ENCODE measurements at places on chromosomes 6 and 20.

GRCh38 chr6:116385459-116385802 lies 14.7 kb downstream of the DSE start:
- DNase-seq, result no peak

DNA sequence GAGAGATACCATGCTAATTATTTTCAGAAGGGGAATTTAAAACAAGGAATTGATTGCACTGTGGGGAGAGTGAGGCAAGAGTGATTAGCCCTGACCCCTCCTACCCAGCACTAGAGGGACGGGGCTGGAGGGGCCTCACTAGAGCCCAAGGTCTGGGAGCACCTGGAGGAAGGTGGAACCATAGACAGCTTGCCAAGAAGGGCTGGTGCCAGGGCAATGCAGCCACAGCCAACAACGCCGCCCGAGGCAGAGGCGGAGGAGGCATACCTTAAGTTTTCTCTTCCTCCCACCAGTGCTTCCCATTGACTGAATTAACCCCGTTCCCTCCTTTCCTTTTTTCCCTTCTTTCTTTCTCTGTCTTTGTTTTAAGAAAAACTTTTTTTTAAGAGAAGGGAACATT lies 40.0 kb downstream of the IYD start:
- DNase-seq, result no peak

GRCh38 chr6:169650959-169651292 lies 50.9 kb downstream of the WDR27 start:
- DNase-seq, result no peak

GRCh38 chr6:26432627-26433201 lies 7.6 kb upstream of the BTN3A3 start:
- no peak for DNase-seq

GRCh38 chr6:144263786-144264185 lies 21.3 kb upstream of the UTRN start:
- DNase-seq, result no peak

DNA sequence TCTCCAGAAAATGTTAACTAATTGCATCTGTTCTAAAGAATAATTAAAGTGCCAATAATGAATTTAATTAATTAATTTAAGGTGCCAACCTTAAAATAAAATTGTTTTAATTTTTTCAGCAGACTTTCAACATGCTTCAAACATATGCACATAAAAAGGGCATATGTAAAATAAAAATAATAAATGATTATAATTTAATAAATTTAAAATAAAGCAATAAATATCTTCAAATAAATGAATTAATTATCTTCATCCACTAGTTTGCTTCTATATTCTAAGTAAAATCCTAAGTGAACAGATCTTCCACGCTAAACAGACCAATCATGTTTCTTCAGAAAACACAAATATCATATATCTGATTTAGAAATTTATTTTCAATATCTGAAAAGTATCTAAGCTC lies 119.2 kb downstream of the HIVEP2 start:
- no peak for DNase-seq

DNA sequence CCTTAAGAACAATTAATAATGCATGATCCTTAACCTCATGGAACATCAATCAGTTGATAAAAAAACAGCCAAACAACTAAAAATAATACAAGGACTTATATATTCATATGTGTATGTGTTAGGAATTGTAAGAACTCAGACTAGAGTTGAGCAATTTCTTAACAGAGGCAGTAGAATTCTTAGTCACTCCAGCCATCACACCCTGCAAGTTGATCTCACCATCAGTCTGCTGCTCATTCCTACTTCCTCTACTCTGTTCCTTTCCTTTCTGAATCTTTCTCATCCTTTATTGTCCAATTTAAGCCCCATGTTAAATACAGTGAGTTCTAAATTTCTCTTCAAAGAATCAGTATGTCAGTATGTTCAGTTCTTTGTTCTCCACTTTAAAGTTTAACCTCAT lies 2.6 kb downstream of the ZNF165 start:
- no peak for DNase-seq

- DNase-seq, result peak; percentile 84
Observed at GRCh38 chr6:43770372-43771209, 580 bp downstream of the VEGFA start.

DNA sequence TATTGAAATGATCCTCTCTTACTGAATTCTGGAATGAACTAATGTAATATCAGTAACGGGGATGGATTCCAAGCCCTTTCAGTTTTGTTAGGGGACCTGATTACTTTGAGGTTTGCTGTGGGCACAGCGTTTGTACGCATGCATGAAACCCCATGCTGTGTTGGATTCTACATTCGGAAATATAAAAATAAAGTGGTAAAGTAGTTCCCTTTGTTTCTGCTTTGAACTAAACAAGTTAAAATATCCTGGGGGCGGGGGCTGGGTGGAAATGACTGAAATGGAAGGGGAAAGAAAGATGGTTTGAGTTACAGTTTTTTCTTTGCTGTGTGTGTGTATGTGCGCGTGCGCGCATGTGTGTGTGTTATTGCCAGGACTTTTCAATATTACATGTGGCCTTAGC lies 196.5 kb upstream of the OPRM1 start:
- no peak for DNase-seq

GRCh38 chr20:699811-700338 lies 24.3 kb upstream of the SCRT2 start:
- peak; percentile 38 for DNase-seq

DNA sequence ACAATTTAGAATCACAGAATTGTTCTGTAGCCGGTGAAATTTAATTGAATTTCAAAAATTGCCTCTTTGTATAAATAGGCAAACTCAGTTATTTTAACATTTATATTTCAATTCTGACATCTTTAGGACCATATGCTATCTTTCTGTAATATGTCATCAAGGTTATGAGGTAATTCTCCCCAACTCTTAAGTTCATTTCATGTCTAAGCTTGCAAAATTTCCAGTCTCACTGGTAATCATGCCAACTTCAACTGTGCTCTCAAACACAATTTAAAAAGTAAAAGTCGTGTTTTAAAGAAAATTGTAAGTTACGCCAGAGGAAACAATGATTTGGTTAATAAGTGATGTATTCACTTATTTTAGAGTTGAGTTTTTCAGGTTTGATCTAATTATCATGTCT lies 1.4 kb downstream of the NCOA7 start:
- no peak for DNase-seq

- no peak for DNase-seq
Observed at GRCh38 chr20:47501116-47501481, 588 bp upstream of the NCOA3 start.

- DNase-seq, result no peak
Observed at GRCh38 chr6:63649847-63650265, 14.3 kb downstream of the PHF3 start.

GRCh38 chr6:104527311-104527710 lies 332.4 kb downstream of the HACE1 start:
- no peak for DNase-seq

DNA sequence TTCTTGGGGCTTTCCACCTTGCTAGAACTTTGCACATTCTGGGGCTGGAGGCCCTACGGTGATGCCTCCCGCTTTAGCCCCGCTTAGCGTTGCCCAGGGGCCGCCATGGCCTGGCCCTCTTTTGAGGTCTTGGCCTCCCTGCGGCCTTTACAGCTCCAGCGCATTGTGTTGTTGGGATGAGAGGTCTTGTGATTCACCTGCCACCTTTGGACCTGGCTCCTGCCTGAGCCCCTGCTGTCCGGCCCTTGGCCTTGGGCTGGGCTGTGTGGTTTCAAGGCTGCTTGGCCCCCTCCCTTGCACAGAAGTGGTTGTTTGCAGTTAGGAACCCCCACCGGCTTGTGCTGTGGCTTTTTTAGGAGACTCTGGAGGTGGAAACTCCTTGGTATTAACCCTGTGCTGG lies 61.0 kb upstream of the CDH4 start:
- DNase-seq, result no peak

- peak; percentile 93 for DNase-seq
Observed at GRCh38 chr6:41734666-41735426, 562 bp downstream of the TFEB start.

DNA sequence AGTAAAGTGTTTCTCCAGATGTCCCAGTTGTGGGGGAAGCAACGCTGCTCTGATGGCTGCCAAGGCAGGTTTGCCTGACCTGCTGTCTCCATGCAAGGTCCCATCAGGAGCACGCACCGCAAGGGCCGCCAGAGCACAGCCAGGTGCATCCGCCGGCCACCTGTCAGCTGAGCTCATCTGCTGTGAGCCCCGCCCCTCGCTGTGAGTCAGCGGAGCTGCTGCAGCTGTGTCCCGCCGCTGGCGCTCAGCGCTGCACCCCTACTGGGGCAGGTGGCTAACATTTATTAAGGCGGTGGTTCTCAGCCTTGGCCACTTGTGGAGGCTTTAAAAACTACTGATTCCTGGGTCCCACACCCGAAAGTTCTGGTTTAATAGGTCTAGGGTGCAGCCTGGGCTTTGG lies 225.7 kb downstream of the UST start:
- peak; percentile 66 for DNase-seq

GRCh38 chr6:13695252-13695651 lies 16.4 kb downstream of the RANBP9 start:
- DNase-seq, result no peak

GRCh38 chr6:35203152-35203670 lies 10.5 kb upstream of the SCUBE3 start:
- DNase-seq, result no peak

DNA sequence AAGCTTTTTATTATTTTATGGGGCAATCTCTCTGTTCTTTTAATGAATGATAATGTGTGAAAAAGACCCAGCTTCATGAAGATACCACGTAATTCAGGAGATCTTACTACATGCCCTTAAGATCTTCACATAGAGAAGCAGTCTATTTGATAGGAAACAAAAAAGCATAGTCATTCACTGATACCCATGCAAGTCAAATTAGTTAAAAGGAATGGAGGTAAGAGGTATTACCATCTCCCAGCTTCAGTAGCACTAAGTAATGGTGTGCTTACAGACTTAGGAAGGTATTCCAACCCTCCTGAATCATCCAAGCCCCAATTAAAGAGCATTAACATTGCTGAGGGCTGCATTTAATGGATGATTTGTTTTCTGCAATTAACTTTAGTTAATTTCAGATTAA lies 364.7 kb downstream of the SYNE1 start:
- DNase-seq, result no peak

GRCh38 chr6:85404564-85405174 lies 45.2 kb upstream of the NT5E start:
- no peak for DNase-seq

GRCh38 chr6:156181506-156181905 lies 595.7 kb upstream of the ARID1B start:
- DNase-seq, result no peak

- peak; percentile 79 for DNase-seq
Observed at GRCh38 chr20:36574366-36575135, 1.2 kb downstream of the TGIF2 start.

DNA sequence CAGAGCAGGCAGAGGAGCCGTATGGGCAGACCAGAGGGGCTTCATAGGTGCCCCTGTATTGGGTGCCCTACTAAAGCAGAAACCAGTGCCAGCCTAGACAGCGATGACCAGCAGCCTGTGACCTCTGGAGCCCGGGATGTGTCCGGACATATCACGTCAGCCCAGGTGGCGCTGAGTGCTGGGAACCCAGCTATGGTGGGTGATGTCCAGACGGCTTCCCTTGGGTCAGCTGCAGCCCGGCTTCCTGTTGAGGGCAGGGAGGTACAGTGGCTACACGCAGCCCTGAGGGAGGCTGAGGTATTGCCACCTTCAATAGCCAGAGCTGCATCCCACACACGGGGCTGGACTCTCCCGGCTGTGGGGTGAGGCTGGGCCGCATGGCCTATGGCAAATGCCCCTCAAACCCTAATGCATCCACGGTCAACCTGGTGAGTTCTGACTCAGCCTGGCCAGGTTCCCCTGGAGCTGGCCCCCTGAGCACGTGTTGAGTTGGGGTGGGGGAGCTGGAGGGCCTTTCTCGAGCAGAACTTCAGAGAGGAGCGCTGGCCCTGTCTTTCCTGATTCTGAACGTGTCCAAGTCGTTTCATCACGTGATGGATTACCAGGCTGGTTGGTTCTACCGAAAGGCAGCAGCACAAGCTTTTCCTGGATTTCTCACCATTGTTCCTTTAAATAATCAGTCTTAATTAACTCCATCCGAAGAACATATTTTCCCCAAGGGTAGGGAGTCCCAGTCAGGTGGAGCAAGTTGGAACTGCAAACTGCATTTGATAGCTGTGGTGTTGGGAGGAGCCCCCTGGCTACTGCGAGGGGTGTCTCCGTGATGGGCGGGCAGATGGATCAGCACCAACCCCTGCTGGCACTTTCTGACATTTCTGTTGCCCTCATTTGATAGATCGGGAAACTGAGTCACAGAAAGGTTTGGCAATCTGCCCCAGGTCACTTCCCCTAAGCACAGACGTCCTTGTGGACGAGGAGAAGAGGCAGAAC lies 7.1 kb upstream of the MYT1 start:
- no peak for DNase-seq

GRCh38 chr6:90333928-90334327 lies 37.3 kb upstream of the BACH2 start:
- no peak for DNase-seq

DNA sequence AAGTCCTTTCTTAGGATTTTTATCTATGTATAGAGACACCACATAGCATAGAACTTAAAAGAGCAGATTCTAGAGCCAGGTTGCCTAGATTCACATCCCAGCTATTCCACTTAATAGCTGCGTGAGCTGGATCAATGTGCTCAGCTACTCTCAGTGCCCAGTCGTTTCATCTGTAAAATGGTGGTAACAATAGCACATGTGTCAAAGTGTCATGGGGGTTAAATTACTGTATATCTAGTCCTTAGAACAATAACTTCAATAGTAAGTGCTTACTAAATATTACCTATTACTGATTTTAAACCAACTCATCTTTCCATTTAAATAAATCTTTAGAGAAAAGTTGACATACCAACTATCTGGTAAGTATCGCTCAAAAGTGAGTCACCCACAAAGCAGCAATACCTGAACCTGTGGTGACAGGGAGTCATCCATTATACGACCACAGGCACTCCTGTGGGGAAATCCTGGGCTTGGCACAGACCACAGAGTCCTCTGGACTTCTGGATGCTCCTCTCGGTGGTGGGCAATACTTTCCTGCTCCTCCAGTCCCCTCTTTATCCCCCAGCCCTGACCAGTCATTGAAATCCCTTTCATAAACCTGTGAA lies 154.8 kb downstream of the PDSS2 start:
- no peak for DNase-seq

- no peak for DNase-seq
Observed at GRCh38 chr6:137944793-137945498, 77.9 kb downstream of the TNFAIP3 start.
